ENCODE measurements at places on chromosomes 4 and X.

DNA sequence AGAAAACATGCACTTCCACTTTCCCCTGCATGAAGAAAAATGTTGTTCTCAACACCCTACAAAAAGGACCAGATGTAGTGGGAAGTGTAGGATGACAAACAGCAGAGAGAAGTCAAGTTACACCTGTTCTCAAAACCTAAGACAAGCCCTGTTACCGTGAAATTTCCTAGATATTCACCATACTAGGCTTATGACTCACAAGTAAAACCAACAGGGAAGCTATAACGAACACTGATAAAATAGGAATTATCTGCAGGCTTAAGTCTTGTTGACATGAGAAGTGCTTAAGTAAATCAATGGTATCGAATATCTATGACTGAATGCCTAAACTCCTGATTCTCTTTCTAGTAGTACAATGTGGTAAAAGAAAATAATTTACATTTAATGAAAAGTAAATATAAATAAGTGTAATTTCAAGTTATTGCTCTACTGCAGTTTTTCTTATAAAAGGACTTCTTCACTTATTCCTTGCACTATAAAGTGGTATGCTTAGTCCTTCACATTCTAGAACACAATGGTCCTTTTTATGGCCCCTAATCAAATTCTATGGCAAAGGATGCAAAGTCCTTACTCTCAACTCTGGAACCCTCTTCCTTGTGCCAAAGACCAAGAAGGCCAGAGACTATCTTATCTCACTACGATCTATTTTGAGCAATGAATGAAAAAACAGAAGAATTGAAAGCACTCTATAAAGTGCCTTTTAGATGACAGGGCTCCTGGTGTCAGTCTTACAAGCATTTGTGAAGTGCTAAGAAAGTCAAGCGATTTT lies 19.6 kb downstream of the AP1S2 start:
- no peak for DNase-seq

DNA sequence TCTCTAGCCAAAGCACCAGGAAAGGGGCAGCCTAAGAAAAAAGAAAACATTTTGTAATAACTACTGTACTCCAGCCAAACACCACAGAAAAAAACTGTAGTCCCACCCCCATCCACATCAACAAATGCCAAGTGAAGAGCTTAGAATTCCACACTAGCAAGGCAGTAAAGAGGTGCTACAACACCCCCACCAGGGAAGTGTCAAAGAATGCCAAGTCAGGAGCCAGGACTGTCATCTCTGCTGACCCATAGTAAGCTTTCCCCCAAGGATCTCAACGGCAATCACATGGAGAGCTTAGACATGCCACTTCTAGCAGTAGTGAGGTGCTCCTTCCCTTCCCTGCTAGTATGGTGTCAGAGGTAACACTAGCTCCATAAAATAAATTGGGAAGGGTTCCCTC lies 34.4 kb upstream of the CCDC160 start:
- DNase-seq: no peak

GRCh38 chr4:1987721-1988326 lies 20.9 kb downstream of the NELFA start:
- no peak for DNase-seq

DNA sequence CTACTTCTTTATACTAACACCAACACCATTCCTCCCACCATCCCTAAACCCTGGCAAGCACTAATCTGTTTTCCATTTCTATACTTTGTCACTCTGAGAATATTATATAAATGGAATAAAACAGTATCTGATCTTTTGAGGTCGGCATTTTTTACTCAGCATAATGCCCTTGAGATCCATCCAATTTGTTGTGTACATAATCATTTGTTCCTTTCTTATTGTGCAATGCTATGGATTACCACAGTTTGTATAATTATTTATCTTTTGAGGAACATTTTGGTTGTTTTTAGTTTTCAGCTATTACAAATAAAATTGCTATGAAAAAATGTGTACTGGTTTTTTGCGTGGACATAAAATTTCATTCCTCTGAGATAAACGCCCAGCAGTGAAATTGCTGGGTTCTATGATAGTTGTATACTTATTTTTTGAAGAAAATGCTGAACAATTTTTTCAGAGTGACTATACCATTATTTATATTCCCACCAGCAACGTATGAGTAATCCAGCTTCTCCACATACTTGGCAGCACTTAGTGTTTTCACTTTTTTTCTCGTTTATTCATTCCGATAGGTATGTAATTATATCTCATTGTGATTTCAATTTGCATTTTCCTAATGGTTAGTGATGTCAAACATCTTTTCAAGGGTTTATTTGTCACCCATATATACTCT lies 154.3 kb upstream of the DCAF8L1 start:
- DNase-seq: no peak

DNA sequence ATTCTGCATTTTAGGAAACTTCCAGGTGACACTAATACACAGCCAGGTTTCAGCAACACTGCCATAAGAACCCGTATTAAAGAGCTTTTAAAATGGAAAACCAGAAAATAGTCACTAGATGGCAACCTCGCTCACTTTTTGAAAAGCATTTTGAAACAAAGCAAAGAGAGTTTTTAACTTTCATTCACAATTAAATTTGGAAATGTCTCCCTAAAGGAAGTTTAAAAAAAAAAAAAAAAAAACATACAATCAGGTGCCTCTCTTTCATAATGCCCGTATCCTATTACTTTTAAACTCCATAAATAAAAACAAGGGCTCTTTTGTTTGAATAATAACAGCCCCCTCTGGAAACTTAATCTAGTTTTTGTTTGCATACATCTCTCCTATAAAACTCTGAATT lies 20.3 kb downstream of the MEPE start:
- DNase-seq: no peak

DNA sequence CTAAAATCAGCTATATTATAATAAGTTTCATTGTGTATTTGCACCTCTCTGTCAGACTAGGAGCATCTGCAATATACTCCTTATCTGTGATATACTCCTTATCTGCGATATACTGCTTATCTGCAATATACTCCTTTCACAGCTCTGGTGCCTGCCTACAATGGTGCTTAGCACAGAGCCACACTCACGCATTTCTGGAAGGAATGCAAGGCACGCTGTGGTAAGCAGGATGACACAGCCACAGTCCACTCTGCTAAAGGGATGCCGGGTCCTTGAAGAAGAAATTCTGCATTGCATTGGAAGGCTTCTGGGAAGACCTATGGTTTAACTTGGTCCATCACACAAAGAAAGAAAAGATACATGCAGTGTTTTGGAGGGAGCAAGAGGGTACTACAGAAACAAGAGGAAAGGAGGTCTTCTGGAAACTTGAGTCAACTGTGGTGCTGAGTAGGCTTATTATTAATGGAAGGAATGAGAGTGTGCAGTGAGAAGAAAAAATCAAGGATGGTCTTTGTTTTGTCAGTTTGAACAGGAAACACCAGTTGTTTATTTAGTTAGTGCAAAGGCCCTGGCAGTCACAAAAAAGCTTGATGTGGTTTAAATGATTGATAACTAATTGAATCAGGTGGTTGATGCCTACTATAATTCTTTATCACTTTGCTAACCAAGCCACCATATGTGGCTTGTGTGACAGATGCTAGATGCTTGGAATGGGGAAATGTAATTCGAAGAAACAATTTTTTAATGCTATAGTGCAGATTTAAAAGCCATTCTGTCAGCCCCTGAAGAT lies 342.3 kb downstream of the GRXCR1 start:
- DNase-seq: no peak

DNA sequence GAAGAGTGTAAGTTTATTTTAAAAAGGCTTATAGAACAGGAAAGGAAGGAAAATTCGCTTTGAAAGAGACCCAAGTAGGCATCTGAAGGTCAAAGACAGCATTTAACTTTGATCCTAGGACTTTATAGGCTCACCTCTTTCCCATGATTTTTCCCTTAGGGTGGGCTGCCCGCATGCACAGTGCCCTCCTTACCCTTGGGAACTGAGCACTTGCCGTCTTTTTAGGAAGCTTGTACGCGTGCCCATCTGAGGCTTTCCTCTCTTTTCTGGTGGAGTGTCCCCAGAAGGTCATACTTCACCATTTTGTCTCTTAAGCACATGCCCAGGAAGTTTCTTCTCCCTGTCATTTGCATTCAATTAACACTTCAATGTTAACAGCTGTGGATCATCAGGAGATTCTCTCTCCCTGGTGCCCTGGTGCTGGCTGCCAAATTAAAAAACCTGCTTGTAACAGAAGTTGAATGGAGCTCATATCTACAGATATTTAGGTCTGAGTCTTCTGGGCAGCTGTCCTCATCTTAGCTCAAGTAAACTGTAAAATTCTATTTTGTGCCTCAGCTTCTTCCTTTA lies 38.4 kb upstream of the IL9R start:
- no peak for DNase-seq
